HS-5 (cell line): ENCODE measurements at places on chromosomes 6 and 20.
A peak's percentile ranks its signal among the peaks of the same experiment; 100 is the strongest.

DNA sequence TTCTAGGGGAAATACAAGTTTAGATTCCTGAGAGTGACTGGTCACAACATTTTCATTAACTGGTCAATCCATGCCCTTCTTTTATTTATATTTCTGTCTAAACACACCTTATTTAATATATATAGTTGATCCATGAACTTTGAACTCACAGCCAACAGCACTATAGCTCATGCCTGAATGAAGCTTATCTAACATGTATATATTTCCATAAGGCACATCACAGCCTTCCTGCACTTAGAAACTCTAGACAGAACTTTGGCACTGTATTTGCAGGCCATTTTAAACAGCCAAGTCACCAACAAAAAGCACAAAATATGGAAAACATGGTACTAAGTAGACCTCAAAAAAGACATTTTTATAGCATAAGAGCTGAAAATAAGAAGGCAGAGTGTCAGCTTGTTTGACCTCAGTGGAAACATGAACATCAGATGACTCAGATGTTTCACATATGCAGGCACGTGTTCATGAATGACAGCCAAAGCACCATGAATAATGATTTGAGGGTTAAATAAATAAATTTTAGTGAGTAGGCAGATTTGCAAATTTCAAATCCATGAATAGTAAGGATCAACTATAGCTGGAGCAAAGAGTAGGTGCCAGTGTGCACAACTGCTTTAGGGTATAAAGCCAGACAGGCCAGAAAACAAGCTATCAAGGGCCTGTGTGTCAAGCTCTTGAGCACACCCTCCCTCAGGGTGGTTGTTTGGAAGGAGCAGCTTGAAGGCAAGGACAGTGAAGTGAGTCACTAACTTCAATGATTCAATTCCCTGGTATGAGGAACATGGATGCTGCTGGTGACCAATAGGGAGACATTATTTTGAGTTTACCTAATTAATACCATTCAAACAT is 88.9 kb upstream of the NT5E start:
- peak; percentile 97 for DNase-seq

DNA sequence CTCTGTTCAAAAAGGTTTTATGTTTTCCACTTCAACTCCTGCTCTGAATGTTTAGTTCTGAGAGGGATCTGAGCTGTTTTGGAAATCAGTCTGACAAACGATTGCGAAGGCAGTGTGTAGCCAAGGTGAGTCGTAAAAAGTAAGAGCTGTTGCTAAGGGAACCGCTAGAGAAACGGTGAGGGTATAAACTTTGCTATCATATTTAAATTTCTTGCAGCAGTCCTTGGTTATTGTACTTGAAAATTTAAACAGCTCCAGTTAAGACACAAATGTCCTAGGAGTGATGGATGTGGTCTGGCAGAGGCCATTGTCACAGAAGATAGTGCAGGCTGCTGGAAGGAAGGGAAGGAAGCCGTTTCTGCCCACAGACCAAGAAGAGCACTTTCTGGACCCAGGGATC is 64.9 kb upstream of the CITED2 start:
- no peak for DNase-seq

DNA sequence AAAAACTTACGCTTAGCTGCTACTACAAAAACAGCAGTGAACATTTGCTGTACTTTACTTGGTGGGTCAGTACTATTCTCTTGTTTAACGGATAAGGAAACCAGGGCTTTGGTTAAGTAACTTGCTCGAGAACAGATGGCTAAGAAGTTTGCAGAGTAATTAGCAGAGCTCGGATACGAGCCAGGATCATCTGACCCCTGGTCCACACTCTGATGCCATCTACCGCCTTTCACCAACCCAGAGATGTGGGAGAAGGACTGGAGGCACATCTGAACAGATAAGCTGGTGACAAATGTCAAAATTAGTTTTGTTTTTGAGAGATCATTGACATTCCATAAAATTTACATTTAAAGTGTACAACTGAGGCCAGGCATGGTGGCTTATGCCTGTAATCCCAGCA is 18.9 kb upstream of the RPL7L1 start:
- DNase-seq: no peak

- no peak for DNase-seq
These were observed 129.8 kb downstream of the HDGFL1 start for GRCh38 chr6:22699151-22699550.

- no peak for DNase-seq
These were observed 23.1 kb downstream of the CDS2 start for GRCh38 chr20:5149892-5150225.

DNA sequence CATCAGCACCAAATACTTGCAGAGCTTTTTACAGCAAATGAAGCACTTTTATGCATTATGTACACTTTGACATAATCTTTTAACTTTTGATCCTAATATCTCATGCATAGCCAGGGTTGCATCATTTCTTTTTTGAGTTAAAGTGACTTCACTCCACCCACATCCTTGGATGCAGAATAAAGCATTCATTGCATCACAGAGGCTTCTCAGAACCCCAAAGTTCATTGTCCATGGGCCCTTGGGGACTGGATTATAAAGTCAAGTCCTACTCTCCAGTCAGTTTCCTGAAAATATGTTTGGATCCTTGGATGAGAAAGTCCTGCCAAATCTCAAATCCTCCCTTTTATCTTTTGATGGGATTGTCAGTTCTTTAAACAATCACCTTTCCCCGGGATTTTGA is 10.6 kb upstream of the EFHC1 start:
- no peak for DNase-seq

DNA sequence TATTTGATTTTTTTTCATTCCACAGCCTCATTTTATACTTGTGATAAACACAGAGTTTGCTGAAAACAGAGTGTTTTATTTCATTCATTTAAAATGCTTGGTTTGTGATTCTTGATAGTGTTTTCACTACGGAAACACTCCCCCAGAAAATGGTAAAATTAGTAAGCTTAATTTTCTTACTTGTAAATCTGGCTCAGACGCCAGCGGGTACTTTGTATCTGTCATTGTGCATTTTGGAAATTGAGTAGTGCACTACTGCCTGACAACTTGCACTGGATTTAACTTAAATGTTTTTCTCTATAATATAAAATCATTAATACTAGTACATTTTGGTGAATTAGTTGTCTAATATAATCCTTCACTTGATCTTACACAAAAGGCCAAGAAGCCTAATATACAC is 37.0 kb upstream of the HINT3 start:
- no peak for DNase-seq

GRCh38 chr20:13996265-13996664 is 949 bp downstream of the MACROD2 start:
- no peak for DNase-seq

- no peak for DNase-seq
These were observed 1.3 kb downstream of the PDYN start for GRCh38 chr20:1992359-1993110.
